ENCODE measurements at places on chromosomes 12 and 14.

DNA sequence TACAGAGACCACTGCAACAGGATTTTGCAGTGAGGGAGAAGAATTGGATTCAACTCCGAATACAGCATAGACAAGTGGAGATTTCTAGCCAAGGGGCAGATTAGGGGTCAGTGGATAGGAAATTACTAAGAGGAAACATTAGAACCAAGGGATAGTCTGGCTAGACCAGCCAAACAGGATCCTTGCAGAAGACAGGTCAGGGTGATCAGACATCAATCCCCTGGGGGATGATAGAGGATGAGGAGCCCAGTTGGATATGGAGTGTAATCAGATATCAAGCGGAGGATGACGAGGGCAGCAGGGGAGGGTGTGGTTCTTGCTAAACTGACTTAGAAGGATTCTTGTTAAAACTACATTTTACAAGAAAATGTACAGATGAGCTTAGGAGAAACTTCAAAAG is 424.4 kb downstream of the DAD1 start:
- no peak for DNase-seq

DNA sequence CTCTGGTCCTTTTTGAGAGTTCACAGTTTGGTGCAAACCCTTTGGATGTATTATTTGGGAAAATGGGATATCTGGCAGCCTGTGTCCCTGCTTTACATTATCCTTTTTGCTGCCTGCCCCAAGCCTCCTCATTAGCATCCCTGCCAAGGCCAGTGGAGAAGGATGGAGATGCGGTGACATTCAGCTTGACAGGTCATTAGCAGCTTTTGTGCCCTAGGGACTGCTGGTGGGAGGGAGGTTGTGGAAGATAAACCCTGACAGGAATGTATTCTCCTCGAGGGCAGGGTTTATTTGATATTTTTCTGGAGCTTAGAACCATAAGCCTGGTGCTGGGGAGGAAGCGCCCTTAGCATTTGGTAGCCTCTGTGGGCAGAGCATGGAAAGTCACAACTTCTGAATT is 49.3 kb downstream of the PTPN11 start:
- DNase-seq: no peak

DNA sequence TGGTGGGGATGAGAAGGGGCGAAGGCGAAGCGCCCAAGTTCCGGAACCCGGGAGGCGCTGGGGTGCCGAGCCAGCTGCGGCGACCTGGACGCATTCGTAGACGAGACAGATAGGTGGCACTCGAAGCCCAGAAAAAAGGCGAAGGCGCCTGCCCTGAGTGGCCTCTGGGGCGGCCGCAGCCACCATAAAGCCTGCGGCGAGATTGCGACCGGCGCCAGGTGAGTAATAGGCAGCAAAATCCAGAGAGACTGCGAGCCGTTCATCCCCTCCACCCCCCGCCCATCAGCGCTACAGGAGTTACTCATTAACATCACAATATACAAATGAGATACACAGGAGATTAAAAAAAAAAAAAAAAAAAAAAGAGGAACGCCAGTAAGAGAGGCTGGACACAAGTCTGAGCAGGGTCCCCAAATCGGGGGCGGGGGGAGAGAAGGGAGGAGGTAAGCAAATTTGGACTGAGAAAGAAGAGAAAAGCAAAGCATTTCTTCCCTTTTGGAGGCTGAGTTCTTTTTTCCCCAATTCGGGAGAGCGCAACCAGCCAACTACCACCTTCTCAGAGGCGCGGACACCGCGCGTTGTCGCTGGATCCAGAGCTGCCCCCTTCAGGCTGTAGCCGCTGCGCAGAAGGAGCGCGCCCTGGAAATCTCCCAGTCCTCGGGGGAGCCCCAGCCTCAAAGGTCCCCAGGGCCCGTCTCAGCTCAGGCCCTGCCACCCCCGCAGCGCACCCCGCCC is 15.7 kb downstream of the TBX3 start:
- DNase-seq: peak; percentile 86

DNA sequence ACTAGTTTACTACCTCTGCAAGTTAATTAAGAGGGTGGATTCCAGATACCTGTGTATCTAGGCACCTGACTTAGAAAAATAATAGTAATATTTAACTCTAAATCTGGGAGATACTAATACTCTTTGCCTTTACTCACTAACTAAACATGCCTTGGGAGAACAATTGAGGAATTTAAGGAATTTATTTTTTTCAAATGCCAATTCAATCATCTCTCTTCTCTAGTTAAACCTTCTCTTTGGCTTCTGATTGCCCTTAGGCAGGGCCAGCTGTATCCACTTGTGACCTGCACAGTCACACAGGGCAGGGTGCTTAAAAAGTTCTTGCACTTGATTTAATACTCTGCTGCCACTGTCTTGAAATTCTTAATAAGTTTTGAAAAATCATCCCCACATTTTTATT is 142.4 kb downstream of the PLCZ1 start:
- no peak for DNase-seq

GRCh38 chr12:115421796-115422709 is 738.1 kb upstream of the TBX3 start:
- DNase-seq: no peak

DNA sequence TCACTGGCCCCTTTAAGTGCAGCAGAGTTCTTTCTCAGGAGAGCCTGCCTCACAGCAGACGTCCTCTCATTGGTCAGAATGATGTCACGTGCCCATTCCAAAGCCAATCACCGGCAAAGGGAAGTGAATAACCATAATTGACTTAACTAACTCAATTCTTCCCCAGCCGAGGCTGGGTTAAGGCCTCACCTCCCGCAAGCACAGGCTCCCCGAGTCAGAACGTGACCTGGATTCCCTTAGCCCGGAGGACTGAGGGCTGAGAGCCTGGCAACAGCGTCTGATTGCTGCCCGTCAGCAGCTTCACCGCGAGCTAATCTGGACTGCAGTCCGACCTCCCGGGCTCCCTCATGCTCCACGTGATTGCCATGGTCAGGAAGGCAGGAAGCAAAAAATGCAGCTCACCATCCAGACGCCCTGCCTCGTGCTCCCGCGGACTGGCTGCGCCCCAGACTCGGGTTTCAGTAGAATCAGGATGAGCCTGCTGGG is 92.1 kb upstream of the FZD10 start:
- DNase-seq: no peak

GRCh38 chr12:102429211-102430154 is 50.9 kb downstream of the IGF1 start:
- DNase-seq: no peak

DNA sequence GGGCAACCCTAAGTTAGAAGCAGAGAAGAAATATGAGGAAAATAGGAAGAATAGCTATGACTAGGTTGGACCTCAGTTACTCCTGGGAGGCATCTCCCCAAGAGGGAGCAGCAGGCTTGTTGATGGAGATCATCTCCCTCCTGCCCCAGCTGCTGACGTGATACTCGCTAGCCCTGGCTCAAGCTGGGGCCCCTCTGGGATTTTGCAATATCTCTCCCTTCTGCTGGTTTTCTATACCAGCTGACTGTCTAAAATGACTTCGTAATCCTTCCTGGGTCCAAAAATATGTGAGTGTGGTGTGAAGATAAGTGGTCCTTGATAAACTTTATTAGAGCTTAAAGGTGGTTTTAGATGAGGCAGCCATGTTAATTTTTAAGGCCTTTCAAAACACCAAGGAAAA is 4.5 kb upstream of the HECTD4 start:
- no peak for DNase-seq

- no peak for DNase-seq
Observed at GRCh38 chr12:1851151-1851701, 30.9 kb downstream of the LRTM2 start.

GRCh38 chr12:95834572-95834971 is 24.2 kb upstream of the SNRPF start:
- no peak for DNase-seq

- DNase-seq: no peak
Observed at GRCh38 chr12:65585648-65586602, 238.4 kb upstream of the HMGA2 start.

DNA sequence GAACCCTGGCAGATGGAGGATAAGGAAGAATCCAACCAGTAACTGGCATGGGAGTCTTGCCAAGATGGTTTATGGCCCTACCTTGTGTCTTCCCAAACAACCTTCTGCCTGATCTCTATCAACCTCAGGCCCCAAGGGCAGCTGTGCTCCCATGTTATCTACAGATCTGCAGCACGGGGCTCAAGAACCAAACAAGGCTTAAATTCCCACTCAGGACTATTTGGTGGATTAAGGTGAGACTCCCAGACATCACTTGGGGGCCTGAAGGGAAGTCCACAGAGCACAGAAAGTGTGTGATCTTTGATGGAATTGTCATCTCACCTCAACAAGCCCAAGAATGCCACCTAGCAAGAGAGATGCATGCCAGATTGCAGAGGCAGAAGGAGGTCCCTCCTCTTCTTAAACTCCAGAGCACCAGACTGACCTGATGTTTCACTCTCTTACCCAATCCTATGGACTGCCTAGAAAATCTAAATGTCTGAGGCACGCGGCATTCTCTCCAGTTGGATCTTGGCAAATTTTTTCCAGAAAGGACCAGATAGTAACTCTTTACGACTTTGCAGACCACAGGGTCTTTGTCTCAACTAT is 759.5 kb upstream of the TBX3 start:
- DNase-seq: no peak

- peak; percentile 76 for DNase-seq
Observed at GRCh38 chr14:34179727-34180126, 228.9 kb upstream of the EGLN3 start.

DNA sequence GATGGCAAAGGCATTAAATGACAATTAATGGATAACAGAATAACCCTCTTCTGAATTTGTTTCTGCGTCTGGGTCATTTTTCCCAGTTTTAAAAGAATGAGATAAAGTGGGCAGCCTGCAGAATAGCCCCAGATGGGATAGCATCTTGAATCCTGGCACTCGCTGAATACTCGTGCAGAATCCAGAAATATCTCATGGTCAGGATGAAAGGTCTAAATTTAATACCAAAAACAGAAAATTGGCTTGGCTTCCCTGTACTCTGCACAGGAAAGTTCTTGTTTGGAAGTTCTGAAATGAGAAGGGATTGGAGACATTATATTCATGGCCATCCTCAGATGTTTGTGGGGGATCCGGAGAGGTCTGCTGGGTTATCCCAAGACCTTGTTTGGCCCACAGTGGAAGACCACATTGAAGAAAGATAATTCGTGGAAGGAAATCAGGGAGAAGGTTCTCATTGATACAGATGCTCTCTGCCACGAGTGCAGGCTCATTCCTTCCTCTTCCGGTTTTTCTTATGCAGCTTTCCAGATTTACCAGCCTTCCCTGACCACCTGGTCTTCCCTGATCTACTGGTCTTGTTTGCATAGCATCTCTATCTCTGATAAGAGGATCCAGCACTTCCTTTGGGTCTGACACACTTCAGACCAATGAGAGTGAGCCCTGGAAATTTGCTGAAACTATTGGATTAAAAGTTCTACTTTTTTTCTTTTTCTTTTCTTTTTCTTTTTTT is 6.0 kb upstream of the IFT81 start:
- no peak for DNase-seq

GRCh38 chr12:15474766-15475165 is 152.5 kb downstream of the PTPRO start:
- no peak for DNase-seq

- peak; percentile 78 for DNase-seq
Observed at GRCh38 chr12:104381731-104382480, 74.8 kb upstream of the CHST11 start.

DNA sequence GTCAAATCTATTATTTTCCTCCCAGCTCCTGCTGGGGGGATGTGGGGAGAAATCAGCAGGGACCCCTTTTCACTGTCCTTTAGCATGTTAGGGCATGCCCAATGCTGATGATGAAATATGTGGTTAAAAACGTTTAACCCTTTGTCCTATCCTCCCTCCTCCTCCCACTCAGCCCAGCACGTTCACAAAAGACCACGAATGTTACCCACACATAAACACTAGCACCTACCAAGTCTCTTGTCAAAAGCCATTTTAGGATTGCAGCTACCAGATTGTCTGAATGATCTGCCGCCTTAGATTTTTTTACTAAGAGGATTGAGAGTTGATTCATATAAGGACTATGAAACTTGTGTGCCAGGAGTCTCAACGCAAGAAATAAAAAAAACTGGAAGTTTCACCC is 70.4 kb downstream of the TBK1 start:
- no peak for DNase-seq

GRCh38 chr12:132610051-132610759 is at the start of gene LRCOL1:
TSS of gene LRCOL1 (minus strand) at chr12:132610582. CDS start at chr12:132606251, 4,331 bp downstream.
- no peak for DNase-seq

- no peak for DNase-seq
Observed at GRCh38 chr12:111706145-111706544, 20.3 kb downstream of the ACAD10 start.

DNA sequence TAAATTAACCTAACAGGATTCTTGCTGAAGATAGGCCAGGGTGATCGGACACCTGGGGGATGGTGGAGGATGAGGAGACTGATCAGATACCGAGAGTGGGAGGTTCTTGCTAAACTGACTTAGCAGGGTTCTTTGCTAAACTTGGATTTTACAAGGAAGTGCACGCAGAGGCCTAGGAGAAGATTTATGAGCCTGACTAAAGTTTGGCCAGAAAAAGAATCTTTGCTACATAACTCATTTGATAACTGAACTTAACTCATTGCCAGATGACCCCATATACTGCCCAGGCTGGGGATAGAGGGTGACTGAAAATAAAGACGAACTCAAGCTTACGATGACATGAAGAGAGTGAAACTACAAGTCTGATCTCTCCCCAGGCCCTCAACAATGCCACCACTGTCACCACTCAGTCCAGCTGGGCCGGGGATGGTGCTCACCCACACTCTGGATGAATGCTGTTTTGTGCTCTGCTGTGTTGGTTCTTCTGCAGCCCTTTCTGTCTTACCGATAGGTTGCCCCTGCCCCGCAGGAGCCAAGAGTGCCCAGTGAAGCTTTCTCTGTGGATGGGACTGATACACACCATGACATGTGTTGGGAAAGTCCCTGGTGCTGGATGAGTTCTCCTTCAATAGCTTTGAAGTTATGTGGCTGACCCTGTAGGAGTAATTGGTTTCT is 29.0 kb downstream of the PPFIBP1 start:
- DNase-seq: no peak
